Posterior vena cava (tissue), 2 donors: ENCODE measurements at places on chromosomes 1 and 21. TPM values are rescaled to one million over a fixed set of nuclear protein-coding genes. Genes with fewer than 3 reads are reported as not detected.

GRCh38 chr1:235942625-235942934 is 75.9 kb upstream of the LYST start:
- no peak for DNase-seq

DNA sequence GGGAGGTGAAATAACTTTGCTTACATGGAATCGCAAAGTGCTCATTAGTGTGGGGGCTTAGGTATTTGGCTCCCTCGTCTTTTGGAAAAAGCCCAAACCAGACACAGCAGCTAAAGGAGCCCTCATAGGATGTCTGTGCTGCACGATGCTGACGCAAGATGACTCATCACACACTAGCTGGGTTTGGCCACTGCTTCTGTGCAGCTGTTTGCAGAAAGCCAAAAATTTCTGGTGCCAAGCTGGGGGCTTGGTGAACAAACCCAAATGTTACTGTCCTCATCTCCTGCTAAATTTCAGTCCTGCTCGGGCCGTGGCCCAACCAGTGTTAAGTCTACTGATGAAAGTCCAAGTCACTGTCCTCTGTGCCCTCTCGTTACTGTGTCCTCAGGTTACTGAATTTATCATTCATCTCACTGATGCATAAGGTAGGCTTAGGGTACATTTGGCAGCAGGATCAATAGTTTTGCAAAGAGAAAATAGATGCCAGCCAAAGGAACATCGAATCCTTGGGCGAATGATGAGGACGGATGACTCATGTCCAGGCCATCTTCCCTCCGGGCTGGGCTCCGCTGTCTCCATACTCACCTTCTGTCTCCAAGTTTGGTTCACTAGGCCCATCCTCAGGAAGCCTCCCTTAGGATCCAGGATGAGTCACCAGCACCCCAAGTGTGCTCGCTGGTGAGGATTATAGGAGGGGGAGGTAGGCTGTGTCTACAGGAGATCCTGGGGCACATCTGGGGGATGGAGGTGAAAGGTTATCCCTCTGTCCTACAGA is 177.7 kb downstream of the ADSS2 start:
- DNase-seq = peak; percentile 86

- DNase-seq = no peak
These were observed 17.7 kb downstream of the CD1E start for GRCh38 chr1:158371188-158371953.

GRCh38 chr1:154784924-154785531 is 85.1 kb downstream of the KCNN3 start:
- DNase-seq = peak; percentile 53

- DNase-seq = peak; percentile 93
These were observed 13.9 kb downstream of the NT5C1A start for GRCh38 chr1:39657923-39658485.

DNA sequence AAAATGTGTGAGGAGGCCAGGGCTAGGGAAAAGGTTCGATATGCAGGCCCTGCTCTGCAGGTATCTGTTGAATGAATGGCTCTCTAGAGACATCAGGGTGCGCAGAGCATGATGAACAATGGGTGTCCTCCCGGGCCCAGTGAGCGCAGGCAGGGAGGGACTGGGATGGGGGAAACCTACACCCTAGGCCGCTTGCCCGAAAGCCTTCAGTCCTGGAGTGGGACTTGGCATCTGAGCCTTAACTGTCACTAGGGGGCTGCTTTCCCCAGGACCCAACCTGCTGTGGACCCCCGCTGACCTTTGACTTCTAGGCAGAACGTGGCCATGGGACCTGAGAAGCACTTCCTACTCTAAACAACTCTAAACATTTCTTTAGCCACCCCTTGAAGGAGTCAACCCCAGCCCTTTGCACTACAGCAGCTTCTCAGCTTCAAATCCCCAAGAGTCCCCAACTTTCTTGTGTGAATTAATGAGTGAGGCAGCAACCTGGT is 444 bp upstream of the MAP3K6 start:
- no peak for DNase-seq

DNA sequence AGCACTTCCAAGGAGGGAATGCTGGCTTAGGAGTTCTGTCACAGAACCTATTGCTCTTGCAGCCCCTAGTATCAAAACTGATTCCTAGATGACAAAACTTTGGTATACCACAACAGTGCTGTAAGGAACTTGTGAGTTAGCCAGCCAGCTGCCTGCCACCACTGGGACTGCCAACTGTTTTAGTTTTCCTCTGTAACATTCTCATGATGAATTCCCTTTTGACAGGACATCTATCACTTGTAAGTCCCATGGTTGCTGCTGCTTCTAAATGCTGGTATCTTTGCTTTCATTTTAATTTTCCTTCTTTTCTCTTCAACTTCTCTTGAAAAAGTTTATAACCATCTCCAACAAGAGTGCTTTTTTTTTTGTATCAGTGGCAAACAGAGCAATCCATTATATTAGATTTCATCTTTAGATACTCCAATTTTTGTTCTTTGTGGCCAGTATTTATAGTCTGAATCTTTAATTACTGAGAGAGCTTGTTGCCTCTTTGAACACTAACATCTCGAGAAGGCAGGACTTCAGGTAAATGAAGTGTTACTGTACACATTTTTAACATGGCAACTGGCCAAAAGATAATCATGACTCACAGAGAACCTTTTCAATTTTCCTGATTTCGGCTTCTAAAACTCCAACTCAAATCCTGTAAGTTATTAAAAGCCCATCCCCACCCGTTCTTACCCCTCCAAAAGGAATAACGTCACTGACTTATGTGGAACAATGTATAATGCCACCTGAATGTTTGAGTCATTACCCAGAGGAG is 19.8 kb downstream of the DBT start:
- no peak for DNase-seq

GRCh38 chr1:109765896-109766615 is 2.3 kb upstream of the EPS8L3 start:
- DNase-seq = peak; percentile 68

DNA sequence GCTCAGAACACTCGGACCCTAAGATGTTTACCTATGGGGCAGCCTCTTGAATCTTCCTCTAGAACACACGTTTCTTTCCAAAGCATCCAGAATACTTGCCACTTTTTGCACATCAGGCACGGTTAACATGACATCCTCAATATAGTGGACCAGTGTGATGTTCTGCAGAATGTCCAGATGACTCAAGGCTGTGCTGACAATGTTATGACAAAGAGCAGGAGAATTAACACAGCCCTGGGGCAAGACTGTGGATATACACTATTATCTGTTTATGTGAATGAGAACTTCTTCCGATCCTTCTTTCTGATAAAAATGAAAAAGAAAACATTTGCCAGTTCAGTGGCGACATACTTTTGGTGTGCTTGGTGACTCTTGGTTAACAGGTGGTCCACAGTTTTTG is 154.3 kb downstream of the PDE4B start:
- DNase-seq = no peak

DNA sequence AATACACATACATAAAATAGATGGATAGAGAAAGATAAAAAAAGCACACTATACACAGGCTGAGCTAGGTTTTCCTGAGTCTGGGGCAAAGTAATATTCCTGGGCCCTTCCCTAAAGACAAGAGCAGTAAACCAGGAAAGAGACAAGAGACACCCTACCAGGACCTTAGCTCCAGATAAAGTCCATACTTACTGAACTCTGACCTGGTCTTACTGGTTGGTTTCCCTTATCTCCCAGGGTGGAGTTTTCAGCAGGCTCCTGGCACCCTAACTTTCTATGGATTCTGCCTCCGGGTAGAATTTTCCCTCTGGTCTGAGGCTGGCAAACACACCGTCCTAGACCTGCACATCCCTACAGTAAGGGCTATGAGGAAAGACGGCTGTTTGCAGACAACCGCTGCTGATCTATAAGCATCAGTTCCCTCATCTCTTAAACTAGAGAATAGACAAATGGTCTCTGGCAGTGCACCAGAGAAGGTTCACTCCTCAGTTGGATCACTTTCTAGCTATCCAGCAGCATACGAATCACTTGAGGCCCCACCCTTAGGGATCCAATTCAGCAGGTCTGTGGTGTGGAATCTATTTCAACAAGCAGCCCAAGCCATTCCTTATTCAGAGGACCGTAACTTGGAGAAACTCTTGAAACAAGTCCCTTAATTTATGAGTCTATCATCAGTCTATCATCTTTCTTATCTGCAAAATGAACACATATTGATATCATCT is 52.0 kb downstream of the ARHGEF11 start:
- no peak for DNase-seq

DNA sequence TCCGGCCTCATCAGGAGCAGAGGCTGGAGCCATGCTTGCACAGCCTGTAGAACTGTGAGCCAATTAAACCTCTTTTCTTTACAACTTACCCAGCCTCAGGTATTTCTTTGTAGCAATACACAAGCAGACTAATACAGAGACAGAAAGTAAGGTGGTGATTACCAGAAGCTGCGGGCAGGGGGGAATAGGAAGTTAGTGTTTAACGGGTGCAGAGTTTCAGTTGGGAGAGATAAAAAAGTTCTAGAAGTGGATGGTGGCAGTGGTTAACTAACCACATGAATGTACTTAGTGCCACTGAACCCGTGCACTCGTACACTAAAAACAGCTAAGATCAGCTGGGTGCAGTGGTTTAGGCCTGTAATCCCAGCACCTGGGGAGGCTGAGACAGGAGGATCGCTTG is 80.4 kb upstream of the TARDBP start:
- no peak for DNase-seq

DNA sequence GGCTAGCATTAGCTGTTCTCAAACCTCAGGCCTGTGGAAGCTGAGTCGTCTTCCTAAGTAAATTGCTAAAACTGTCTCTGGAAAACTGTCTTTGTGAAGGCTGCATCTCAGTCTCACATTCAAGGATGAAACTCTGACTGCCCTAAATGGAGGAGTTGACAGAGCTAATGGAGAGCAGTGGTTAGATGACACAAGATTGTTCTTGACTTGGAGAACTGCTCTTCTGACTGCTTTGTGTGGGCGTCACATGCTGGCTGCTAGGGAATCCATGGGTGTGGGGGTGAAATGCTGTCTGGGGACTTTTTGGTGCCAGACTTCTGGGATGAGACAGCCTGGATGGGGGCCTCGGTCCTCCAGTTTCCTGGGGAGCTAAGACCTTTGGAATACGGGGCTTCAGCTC is 24.5 kb upstream of the TSPAN2 start:
- DNase-seq = no peak

The C8A gene
- not detected for total RNA-seq

The LINGO4 gene
- not detected for total RNA-seq

The RIIAD1 gene
- total RNA-seq = 4.0 TPM

The KCNE2 gene
- not detected for total RNA-seq

The DENND1B gene
- total RNA-seq = 13.8 TPM

The SMCP gene
- not detected for total RNA-seq
